ENCODE measurements at places on chromosomes 11 and 22.

GRCh38 chr22:33476206-33476605, 418.0 kb upstream of the SYN3 start:
- no peak for DNase-seq

DNA sequence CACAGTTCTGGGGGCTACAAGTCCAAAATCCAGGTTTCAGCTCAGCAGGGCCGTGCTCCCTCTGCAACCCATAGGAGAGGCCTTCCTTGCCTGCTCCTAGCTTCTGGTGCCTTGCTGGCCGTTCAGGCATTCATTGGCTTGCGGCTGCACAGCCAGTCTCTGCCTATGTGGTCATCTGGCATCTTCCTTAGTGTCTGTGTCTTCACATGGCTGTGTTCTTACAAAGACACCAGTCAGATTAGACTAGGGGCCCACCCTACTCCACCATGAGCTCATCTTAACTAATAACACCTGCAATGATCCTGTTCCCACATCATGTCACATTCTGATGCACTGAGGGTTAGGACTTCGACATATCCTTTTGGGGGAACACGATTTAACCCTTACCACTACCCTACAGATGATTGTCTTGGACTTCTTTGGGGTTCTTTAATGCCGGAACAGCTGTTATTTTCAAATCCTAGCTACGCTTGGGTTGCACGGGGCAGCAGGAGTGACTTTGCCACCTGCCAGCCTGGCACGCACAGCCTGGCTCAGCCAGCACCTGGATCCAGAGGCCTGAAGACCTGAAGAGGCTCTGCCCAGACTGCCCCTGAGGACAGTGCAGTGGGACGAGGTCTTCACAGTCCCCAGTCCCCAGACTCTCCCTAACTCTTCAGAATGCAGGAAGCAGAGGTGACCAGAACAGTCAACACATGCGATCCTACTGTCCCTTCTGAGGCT, 7.7 kb upstream of the NEAT1 start:
- DNase-seq, result no peak

DNA sequence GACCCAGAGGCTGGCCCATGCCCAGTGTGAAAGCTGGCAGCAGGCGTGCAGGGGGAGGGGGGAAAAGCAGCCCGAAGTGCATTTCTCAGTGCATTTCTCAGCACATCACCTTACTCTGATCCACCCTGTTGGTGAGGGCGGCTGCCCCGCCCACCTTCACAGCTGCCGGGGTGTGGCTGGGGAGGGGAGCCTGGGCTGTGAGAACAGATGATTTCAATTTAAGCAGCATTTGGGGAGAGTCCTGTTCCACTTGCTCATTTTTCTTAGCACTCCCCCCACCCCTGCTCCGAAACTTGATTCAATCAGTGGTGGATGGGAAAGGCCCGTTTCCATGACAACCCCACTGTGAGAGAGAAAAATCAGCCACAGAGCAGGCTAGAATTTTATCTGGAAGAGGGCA, 84.8 kb downstream of the SNX19 start:
- no peak for DNase-seq

DNA sequence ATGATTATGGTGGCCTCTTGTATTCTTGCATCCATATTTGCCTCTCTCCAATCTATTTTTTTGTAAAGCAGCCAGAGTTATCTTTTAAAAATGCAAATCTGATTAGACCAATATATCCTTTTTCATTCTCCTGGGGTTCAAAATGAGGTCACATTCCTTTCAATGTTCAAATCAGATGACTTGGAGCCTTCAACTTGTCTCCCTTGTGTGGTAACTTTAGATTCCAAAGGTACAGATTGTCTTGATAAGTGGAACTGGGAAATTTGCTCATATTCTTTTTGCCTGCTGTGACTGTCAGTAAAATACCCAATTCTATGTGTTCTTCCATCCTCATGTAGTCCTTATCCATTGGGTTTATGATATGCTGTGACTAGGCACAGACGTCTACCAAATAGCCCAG, 15.1 kb upstream of the CAPRIN1 start:
- DNase-seq, result no peak

DNA sequence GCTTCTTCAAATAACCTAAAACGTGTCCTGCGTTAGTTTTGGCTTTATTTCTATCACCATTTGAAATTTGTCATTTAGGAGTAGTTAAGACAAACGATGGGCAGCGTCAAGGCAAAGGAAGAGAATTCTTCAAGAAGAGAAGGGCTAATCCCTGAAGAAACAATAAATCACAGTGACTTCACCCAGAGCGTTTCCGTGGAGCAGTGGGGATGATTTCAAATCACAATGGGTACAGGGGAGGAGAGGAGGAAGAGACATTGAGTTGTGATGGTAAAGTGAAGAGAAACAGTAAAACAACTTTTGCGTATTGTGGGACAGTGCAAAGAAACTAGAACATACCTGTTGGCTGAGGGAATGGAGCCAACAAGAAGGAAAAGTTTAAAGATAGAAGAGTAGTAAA, 9.7 kb downstream of the PDGFD start:
- no peak for DNase-seq

- no peak for DNase-seq
Observed at GRCh38 chr11:113240389-113240788, 74.0 kb upstream of the TTC12 start.

Measured in activated CD8-positive, alpha-beta memory T cell treated with anti-CD3 and anti-CD28 coated beads for 24 hours (primary cell).